Activated T-helper 17 cell treated with anti-CD3 and anti-CD28 coated beads, Interleukin-2, amount 50 U/mL, for 72 hours (primary cell): ENCODE measurements at places on chromosomes 4 and X. TPM values are rescaled to one million over a fixed set of nuclear protein-coding genes. Genes with fewer than 3 reads are reported as not detected.

GRCh38 chr4:121881158-121881557 lies 10.9 kb upstream of the BBS7 start:
- H3K27me3 ChIP-seq, result peaks cover 25% of the 10 kb centered on the region
- no peaks in the 10 kb centered on the region for H3K36me3 ChIP-seq
- no peak overlapping the region for H3K27ac ChIP-seq
- no peak overlapping the region for H3K4me3 ChIP-seq
- ATAC-seq, result no peak

HPSE gene
- 12.3 TPM for total RNA-seq

DMD gene
- total RNA-seq, result 1.4 TPM

GRCh38 chr4:162010362-162010761 lies 153.4 kb downstream of the FSTL5 start:
- no peak overlapping the region for H3K4me3 ChIP-seq
- no peaks in the 10 kb centered on the region for H3K4me1 ChIP-seq
- H3K36me3 ChIP-seq, result no peaks in the 10 kb centered on the region

THAP9 gene
- total RNA-seq, result 1.5 TPM

DNA sequence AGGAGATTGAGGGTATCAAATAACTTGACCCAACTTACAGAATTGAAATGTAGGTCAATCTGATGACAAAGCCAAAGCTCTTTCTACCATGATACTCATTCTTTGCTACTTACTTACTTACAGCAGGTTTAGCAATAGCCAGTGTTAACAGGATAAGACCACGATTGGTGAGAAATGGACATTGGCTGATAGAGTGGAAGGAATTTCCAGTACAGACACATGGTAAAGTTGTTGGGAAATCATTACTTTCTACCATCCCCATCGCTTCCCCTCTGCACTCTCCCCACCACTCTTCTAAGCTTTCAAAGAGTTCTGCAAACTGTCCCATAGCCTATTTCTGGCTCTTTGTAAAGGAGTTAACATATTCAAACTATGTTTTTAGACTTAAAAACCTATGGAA lies 119.7 kb downstream of the CHRNA9 start:
- H3K36me3 ChIP-seq, result no peaks in the 10 kb centered on the region
- H3K27me3 ChIP-seq, result no peaks in the 10 kb centered on the region
- no peak overlapping the region for H3K27ac ChIP-seq
- H3K4me1 ChIP-seq, result peaks cover 7% of the 10 kb centered on the region

DNA sequence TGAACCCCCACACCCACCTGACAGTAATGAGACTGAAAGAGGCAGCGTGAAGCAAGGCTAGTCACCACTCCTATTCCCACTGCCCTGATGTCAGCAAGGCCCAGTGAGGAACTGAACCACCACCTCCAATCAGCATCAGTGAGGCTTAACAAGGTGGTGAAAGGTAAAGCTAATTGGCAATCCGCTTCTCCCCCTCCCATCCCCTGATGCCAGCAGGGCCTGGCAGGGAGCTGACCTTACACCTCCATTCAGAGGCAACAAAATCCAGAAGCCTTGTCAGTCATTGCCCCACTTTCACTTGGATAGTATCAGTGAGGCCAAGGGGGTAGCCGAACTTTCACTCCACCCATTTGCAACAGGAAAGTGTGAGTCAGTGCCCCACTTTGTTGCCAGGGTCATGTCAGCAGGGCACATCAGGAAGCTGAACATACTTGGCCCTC lies 60.8 kb downstream of the AWAT2 start:
- H3K27me3 ChIP-seq, result no peaks in the 10 kb centered on the region
- H3K4me3 ChIP-seq, result no peak overlapping the region
- H3K27ac ChIP-seq, result no peak overlapping the region
- peak; percentile 75 for ATAC-seq

DNA sequence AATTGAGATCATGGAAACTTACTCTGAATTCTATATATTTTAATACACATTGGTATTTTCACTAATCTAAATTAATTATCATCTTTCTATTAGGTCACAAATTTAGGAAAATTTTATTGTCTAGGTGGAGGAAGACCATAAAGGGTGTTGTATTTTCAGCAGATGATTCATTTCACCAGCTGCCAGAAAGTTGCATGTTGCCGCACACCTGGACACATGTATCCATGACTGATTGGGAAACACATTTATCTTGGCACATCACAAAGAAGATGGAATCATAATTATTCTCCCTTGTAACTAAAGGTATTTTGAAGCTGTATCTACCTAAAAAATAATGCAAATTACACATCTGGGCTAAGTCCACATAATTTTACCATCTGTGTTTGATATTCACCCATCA lies 33.1 kb downstream of the SLC7A11 start:
- ATAC-seq, result no peak
- no peaks in the 10 kb centered on the region for H3K27me3 ChIP-seq
- H3K36me3 ChIP-seq, result no peaks in the 10 kb centered on the region
- H3K4me3 ChIP-seq, result no peak overlapping the region
- H3K4me1 ChIP-seq, result no peaks in the 10 kb centered on the region

- no peaks in the 10 kb centered on the region for H3K27me3 ChIP-seq
- H3K27ac ChIP-seq, result no peak overlapping the region
- H3K4me3 ChIP-seq, result no peak overlapping the region
- no peaks in the 10 kb centered on the region for H3K4me1 ChIP-seq
- ATAC-seq, result no peak
These were observed 36.2 kb downstream of the CT47B1 start for GRCh38 chrX:120839491-120839890.

HTN3 gene
- total RNA-seq, result not detected

GUF1 gene
- total RNA-seq, result 35.4 TPM

SMIM43 gene
- total RNA-seq, result not detected

GRCh38 chr4:181418496-181418895 lies 824.7 kb upstream of the TENM3 start:
- H3K36me3 ChIP-seq, result no peaks in the 10 kb centered on the region
- no peak overlapping the region for H3K27ac ChIP-seq
- no peak overlapping the region for H3K4me3 ChIP-seq
- H3K4me1 ChIP-seq, result no peaks in the 10 kb centered on the region
- no peaks in the 10 kb centered on the region for H3K27me3 ChIP-seq

KCND1 gene
- 7.2 TPM for total RNA-seq

SLC10A4 gene
- total RNA-seq, result not detected

- no peak overlapping the region for H3K27ac ChIP-seq
- no peak for ATAC-seq
- H3K27me3 ChIP-seq, result no peaks in the 10 kb centered on the region
These were observed 98.8 kb downstream of the SCFD2 start for GRCh38 chr4:53267026-53267425.

CFAP47 gene
- total RNA-seq, result not detected

- H3K27me3 ChIP-seq, result no peaks in the 10 kb centered on the region
- no peaks in the 10 kb centered on the region for H3K36me3 ChIP-seq
- H3K4me1 ChIP-seq, result no peaks in the 10 kb centered on the region
- no peak for ATAC-seq
These were observed 1323.4 kb downstream of the C4orf33 start for GRCh38 chr4:130419211-130419975.
